ENCODE measurements at places on chromosomes 2 and 18.

GRCh38 chr2:207110310-207110709 lies 55.4 kb downstream of the KLF7 start:
- DNase-seq = no peak

- DNase-seq = no peak
Observed at GRCh38 chr2:99488539-99489062, 1.2 kb downstream of the REV1 start.

- no peak for DNase-seq
Observed at GRCh38 chr2:130743278-130743677, 12.1 kb upstream of the AMER3 start.

DNA sequence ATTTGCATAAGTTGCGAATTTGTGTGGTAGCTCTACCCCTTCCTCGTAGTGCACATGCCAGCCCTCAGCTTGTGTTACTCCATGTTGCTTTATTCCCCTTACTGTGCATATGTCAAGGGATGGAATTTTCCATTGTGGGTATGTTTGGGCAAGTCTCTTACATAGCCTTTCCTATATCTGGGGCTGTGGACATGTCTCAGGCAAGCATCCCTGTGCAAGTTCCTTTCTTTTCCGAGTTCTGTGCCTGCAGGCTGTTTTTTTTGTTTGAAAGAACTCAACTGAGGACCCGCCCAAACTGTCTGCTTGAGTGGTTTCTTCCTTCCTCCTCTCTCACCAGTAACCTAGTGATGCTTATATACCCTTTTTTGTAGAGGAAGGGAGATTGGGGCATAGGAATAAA lies 1739.1 kb upstream of the PIK3C3 start:
- no peak for DNase-seq

DNA sequence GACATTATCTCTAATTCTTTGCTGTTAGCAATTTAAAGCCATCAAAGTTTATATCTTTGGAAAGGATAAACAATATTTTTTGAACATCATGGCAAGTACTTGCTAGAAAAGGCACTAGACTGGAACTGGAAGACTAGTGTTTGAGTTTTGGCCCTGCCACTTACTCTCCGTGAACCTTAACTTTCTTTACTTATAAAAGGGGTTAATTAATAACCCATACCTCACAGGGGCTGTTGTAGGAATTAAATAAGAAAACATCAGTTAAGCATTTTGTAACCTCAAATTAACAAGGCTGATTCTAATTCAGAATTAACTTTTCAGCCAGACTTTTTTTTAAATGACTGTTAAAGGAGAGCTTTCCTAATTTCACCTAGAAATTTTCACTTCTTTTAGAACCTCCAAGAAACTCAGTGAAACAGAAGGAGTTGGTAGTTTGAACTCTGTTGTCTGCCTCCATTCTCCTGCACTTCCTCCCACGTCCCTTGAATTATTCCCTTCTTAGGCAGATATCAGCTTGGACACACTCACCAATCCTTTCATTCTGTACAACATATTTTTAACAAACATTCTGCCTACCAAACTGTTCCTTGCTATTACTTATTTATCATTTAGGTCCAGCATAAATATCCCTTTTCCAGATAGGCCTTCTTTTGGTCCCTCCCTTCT lies 79.5 kb downstream of the COX7A2L start:
- no peak for DNase-seq

- DNase-seq = no peak
Observed at GRCh38 chr2:43738257-43738656, 35.6 kb upstream of the DYNC2LI1 start.

GRCh38 chr2:44275927-44276303 lies 635 bp downstream of the SLC3A1 start:
- no peak for DNase-seq

DNA sequence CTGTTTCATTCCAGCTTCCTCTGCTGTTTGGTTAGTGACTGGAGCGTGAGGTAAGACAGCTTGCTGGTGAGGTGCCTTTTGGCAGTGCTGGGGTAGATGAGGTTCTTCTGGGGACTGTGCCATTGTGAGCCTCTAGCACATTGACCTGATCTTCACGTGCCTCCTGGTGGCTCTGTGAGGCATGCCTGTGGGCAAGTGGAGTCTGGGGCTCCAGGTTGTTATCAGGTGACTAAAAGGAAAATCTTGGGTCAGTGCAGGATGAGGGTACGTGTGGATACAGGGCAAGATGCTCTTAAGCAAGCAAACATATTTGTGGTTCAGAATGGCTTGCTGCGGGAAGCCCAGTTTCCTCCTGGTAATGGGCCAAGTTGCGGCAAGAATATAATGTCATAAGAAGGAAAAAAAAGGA lies 75.4 kb downstream of the FHOD3 start:
- peak; percentile 77 for DNase-seq

DNA sequence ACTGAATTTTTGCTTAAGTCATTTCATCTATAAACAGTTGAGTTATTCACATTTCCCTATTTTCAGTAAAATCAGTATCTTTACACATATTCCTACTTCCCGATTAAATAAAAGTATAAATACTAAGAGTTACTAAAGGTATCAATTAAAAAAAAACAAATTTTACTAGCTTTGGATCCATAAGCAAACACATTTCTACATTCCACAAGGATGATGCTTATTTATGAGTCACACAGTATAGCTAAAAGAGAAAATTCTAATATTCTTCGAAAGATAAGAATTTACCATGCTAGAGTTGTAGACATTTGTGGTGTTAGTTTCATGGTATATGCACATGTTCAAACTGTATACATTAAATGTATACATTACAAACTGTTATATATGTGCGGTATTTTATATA lies 23.7 kb downstream of the PGAP1 start:
- DNase-seq = no peak

- no peak for DNase-seq
Observed at GRCh38 chr2:46284796-46285195, 12.4 kb upstream of the EPAS1 start.

- DNase-seq = no peak
Observed at GRCh38 chr2:172861098-172861497, 125.5 kb downstream of the RAPGEF4 start.

GRCh38 chr2:220648628-220649027 lies 923.5 kb downstream of the EPHA4 start:
- DNase-seq = no peak

GRCh38 chr2:218036371-218036770 lies 32.7 kb upstream of the RUFY4 start:
- no peak for DNase-seq

DNA sequence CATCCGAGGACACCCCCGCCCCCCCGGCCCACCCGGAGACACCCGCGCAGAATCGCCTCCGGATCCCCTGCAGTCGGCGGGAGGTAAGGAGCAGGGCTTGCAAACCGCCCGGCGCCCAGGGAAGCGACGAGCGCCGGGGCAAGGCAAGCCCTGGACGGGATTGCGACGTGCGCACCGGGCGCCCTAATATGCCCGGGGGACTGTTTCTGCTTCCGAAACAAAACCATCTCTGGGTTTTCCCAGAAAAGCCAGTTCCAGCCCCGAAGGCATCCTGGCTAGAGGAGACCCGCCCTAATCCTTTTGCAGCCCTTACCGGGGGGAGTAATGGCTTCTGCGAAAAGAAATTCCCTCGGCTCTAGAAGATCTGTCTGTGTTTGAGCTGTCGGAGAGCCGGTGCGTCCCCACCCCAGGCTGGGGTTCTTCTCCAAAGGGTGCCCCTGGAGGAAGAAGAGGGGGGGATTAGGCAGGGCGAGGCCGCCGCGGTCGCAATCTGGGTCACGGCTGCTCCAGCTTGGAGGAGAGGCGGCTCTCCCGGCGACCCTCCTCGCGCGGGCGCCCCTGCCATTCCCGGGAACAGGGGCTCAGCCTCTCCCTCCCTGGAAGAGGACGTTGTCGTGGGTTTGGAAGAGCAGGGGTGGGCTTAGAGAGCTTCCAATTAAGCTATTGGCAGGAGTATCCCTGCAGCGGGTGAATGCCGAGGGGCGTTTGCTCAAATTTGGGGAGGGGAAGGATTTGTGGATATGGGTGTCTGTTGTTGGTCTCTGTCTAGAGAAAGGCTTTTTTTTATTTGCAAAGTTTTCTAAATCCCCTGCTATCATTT lies 521 bp downstream of the MYCN start:
- no peak for DNase-seq

DNA sequence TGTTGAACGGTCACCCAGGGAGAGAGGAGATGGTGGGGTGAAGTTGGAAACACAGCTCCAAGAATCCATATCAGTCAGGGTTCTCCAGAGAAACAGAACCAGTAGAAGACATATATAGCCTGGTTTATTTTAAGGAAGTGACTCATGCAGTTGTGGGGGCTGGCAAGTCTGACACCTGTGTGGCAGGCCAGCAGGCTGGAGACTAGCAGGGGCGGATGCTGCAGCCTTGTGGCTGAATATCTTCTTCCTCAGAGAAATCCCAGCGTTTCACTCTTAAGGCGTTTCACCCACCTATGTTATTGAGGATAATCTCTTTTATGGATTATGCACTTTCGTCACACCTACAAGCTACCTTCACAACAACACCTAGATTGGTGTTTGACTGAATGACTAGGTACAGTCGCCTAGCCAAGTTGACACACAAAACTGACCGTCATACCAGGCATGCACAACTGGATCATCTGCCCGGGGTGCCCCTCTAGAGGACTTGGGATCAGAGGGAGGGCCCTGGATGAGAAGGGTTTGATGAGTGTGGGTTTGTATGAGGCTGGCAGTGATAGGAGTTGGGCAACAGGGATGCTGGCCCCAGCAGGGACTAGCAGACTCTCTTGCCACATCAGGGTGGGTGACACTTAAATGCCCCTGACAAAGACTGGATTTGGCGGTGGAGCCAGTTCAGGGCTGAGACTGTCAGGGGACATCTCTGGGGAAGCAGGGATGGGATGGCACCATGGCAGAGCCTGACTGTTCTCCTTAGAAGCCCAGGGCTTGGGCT lies 23.4 kb downstream of the MROH2A start:
- no peak for DNase-seq

DNA sequence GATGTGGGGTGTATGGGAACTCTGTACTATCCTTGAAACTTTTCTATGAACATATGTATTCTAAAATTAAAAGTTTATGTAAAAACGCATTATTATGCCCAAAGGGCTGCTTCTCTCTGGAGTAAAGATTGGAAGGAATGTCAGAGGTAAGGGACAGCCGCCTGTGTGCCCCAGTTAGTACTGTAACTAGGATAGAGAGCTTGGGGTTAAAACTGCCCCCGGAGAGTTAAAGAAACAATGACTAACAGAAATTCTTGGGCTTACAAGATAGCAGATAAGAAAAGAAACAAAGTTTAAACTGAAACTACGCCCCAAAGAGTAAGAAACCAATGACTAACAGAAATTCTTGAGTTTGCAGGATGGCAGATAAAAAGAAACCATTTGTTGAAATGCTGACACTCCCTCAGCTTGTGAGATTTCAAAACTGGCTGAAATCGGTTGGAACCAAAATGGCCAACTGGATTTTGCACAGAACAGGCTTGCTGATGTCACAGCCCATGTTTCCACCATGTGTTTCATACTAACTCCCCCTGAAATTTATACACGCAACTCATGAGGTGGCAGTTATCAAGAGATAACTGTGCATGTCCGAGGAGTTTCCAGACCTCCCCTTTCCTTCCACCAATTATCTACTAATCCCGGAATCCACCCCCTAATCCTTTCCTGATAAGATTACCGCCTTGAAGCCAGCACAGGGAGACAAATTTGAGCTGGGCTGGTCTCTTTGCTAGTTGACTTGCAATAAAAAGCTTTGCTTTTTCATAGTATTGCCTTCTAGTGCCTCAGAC lies 8.7 kb upstream of the TXNDC2 start:
- DNase-seq = peak; percentile 62

GRCh38 chr2:176521878-176522670 lies 252.8 kb downstream of the MTX2 start:
- no peak for DNase-seq

DNA sequence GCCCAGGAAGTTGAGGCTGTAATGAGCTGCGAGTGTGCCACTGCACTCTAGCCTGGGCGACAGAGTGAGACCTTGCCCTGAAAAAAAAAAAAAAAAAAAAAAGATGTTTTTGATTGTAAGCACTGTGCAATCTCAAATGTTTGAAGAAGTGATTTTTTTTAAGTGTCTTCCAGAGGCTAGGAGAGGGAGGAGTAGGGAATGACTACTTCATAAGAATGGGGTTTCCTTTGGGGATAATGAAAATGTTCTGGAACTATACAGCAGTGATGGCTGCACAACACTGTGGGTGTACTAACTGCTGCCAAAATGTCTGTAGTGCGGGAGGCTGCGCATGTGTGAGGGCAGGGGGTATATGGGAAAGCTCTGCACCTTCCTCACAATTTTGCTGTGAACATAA lies 83.7 kb downstream of the MCFD2 start:
- no peak for DNase-seq

- DNase-seq = no peak
Observed at GRCh38 chr2:105255979-105256378, 14.4 kb downstream of the GPR45 start.

- no peak for DNase-seq
Observed at GRCh38 chr2:9385841-9386240, 37.5 kb downstream of the ITGB1BP1 start.

GRCh38 chr2:26251893-26252292 lies 7.2 kb downstream of the HADHB start:
- DNase-seq = no peak

DNA sequence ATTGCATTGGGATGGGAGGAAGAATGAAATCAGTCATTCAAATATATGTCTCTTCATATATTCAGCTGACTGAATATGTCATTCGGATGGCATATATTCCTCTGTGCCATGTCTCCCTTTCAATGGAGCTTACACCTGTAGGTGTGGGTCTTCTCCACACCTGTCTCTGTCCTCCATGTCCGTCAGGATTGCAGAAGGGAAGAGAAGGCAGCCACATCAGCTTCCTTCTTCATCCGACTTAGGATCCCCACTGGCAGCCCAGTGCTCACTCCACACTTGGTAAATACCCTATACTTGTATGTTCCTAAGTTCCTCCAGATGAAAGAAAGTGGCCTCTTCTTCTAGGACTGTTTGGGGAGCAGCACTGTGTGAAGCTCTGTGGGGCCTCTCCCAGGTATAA lies 250.1 kb downstream of the BCL2 start:
- DNase-seq = no peak

- DNase-seq = no peak
Observed at GRCh38 chr18:9803698-9804516, 81.9 kb upstream of the TXNDC2 start.

DNA sequence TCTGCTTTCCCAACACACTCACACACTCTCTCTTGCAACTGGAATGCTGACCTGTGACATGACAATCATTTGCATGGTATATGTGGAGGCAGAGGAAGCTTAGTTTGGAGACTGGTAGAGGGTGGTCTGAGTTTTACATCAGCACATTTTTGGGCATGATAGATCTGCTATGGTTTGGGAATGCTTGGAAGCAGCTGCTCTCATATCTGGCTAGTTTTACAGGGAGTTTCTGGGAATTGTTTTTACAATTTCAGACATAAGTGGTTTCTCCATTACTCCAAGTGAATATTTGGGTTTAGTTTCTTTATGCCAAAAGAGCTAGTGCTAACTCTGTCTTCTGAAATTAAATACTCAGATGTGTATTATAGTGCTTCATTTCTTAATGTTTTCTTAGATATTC lies 977.6 kb downstream of the SUCLG1 start:
- DNase-seq = peak; percentile 4

DNA sequence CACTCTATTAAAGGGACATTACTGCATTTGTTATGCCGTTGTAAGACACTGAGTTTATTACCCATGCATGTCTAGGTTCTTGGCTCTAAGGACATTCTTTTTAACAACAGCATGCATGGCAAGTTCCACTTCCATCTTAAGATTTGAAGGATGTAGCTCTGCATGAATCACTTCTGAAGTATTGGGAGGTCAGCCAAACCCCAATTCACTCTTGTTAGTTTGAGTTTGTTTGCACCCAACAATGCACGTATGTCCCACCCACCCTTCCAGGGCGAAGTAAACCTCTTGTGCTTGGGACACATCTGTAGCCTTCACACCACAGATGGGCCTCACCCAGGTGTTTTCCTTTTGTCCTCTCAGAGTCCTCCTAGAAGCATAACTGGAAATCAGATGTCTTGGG lies 5.6 kb upstream of the LAMA3 start:
- no peak for DNase-seq
